ENCODE measurements at places on chromosomes 2 and 18. TPM values are rescaled to one million over a fixed set of nuclear protein-coding genes. Genes with fewer than 3 reads are reported as not detected.

Gene CYS1
- 0.43 TPM for total RNA-seq

Gene MALL
- total RNA-seq, result 32.4 TPM

Gene CCDC74A
- total RNA-seq, result 3.4 TPM

Gene CTNNA2
- total RNA-seq, result not detected

Gene COL6A3
- total RNA-seq, result 0.57 TPM

Gene UBXN2A
- total RNA-seq, result 16.9 TPM

Gene PRKRA
- 87.0 TPM for total RNA-seq

Gene EGR4
- not detected for total RNA-seq

Gene MYO7B
- total RNA-seq, result not detected

Gene ANKRD30BL
- not detected for total RNA-seq

Gene RIT2
- not detected for total RNA-seq
